Fibroblast of skin of left quadriceps (primary cell): ENCODE measurements at places on chromosomes 1 and 21.

- DNase-seq = no peak
These were observed 198.5 kb downstream of the RHOU start for GRCh38 chr1:228933753-228934152.

- peak; percentile 17 for DNase-seq
These were observed 280.3 kb downstream of the LTN1 start for GRCh38 chr21:28712411-28712810.

DNA sequence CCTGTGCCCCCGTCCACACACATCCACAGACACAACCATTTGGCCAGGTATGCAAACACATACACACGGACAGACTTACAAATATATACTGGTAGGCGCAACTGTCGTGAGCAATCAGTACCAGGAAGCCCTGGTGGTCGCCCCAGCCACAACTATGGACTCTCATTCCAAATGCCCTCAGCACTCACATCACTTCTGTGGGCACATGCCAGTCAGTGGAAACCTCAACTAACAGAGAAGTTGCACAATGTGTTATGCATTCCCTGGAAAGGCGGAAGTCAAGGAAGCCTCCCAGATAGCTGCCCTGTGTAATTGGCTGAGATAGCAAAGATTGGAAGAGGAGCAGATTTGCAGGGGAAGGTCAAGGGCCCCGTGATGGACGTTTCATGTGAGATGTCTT, 1.4 kb upstream of the HEYL start:
- DNase-seq = no peak

GRCh38 chr1:211813590-211813989, 17.0 kb downstream of the LPGAT1 start:
- DNase-seq = no peak

GRCh38 chr1:62528015-62528414, 69.3 kb upstream of the ANGPTL3 start:
- DNase-seq = no peak

- no peak for DNase-seq
These were observed 159.2 kb downstream of the TRABD2B start for GRCh38 chr1:47837866-47838561.

DNA sequence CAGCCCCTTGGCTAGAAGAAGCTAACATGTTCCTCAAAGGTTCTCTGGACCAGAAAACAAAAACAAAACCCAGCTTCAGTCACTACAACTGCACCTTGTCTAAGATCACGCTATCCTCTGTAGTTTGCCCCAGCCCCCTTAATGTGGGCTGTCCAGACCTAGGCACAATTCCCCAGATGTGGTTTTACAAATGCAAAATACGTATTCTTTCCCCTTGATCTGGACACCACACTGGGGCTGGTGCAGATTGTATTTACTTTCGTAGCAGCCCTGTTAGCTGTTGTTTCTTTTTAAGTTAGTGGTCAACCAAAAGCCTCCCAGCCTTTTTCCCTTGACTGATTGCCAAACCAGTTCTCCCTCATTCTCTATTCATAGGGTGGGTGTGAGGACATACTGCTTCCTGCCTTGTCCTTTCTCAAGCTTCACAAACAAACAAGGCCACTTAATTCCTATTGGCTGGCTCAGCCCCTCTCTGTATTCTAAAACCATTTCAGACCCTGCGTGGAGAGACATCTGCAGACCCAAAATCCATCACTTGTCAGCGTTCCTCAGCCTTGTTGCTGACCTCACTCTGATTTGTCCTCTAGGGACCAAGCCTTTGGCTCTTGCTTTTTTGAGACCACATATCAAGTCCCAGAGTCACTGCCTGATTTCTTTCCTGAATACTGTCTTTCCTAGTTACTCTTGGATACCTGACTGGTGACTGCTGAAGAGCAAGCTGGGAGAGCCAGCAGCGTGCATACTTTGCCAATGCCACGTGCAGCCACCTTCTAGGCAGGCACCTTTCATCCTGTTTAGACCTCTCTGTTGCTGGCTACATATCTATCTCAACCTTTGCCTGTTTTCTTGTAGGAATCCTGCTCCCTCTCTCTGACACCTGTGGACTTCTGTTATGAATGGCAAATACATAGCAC, 96.4 kb upstream of the RAB3GAP2 start:
- no peak for DNase-seq

GRCh38 chr1:116857092-116857491, 52.6 kb upstream of the PTGFRN start:
- no peak for DNase-seq

GRCh38 chr1:203696673-203697072, 68.3 kb upstream of the LAX1 start:
- DNase-seq = no peak

GRCh38 chr1:60636946-60637345, 445.4 kb upstream of the NFIA start:
- no peak for DNase-seq

GRCh38 chr1:59115865-59116264, 181.0 kb upstream of the FGGY start:
- DNase-seq = no peak

DNA sequence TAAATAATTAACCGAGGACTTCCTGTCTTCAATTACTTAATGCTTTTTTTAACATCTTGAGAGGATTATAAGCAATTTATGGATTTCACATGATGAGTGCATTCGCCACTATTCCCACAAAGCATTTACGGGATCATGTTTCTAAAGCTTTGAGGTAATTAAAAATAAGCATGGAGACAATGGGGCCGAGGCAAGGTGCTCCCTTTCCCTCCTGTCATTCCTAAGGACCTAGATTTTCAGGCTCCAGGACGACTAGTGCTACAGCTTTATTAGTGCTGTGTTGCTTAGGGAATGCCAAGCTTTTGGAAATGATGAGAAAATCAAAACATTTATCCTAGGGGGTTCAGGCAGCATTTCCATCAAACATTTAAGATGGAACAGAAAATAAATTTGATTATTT, 209.2 kb downstream of the KCTD3 start:
- no peak for DNase-seq

DNA sequence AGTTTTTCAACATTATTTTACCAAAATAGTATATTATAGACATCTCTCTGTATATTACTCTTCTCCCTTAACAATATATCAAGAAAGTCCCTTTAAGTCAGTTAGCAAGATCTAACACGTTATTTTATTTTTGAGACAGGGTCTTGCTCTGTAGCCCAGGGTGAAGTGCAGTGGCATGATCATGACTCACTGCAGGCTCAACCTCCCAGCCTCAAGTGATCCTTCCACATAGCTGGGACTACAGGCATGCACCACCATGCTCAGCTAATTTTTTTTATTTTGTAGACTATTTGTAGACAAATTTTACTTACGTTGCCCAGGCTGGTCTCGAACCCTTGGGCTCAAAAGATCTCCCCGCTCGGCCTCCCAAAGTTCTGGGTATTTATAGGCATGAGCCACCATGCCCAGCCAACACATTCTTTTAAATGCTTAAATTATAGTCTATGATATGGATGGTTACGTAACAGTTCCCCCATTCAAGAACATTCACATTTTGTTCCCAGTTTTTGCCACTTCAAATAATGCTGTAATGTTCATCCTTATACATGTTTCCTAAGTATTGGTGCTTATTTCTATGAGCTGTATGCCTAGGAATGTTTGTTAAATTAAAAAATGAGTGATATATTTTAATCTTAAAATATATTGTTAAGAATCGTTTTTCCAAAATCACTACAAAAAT, 70.4 kb downstream of the TUT4 start:
- no peak for DNase-seq

DNA sequence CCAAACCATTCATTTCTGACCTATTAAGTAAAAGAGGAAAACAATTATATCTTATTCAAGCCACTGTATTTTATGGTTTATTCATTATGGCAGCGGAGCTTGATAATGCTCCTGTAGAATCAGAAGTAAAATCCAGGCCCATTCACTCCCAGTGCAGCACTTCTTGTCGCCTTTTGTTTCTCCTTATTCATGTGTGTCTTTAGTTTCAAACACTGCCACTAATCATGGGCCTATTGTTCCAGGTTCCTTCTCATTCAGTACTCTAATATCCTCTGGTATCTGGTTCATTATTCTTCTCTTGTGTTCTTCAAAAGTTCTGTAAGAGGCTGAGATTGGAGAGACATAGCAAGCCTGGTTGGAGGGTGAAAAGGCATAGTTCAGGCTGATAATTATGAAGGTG, 218.3 kb downstream of the LRRIQ3 start:
- no peak for DNase-seq

DNA sequence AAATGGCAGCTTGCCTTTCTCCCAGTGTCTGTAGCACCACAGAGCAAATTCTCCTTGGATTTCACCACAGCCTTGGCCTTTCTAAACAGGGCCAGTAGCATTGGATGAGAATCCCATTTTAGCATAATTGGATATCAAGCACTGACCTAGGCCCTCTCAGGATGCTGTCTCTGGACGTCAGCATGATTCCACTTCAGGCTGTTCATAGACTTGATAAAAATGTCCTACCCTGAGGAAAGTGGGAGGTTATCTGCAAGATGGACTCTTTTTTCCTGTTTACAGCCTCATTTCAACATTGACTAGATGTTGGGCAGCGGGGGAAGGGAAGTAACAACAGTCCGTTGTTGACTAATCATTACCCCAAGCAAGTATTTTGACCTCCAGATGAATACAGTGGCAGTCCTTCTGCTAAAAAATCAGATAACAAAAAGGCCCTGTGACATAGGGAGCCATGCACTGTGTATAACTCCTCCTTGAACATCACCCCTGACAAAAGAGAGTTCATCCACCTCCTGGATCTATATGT, 5.2 kb downstream of the NPL start:
- DNase-seq = no peak

DNA sequence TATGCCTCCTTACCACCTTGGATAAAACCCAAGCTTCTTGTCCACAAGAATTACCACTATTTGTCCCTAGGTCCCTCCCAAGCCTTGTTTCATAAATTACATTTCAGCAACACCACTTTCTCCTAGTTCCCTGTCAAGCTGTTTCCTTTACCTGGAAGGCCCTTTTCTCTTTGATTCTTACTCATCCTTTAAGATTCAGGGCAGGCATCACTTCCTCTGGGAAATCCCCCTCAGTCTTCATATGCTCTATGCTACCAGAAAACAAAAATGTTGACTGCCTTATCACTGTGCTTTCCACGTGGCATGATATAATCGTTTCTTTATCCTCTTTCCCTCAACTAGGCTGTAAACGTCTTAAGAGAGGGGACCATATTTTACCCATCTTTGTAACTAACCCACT, 102.7 kb downstream of the LYST start:
- no peak for DNase-seq

GRCh38 chr1:152112101-152112884, 3.0 kb downstream of the TCHH start:
- DNase-seq = no peak

- no peak for DNase-seq
These were observed 51.7 kb upstream of the SCMH1 start for GRCh38 chr1:41293779-41294178.

GRCh38 chr1:66073388-66073787, 280.7 kb downstream of the PDE4B start:
- no peak for DNase-seq

DNA sequence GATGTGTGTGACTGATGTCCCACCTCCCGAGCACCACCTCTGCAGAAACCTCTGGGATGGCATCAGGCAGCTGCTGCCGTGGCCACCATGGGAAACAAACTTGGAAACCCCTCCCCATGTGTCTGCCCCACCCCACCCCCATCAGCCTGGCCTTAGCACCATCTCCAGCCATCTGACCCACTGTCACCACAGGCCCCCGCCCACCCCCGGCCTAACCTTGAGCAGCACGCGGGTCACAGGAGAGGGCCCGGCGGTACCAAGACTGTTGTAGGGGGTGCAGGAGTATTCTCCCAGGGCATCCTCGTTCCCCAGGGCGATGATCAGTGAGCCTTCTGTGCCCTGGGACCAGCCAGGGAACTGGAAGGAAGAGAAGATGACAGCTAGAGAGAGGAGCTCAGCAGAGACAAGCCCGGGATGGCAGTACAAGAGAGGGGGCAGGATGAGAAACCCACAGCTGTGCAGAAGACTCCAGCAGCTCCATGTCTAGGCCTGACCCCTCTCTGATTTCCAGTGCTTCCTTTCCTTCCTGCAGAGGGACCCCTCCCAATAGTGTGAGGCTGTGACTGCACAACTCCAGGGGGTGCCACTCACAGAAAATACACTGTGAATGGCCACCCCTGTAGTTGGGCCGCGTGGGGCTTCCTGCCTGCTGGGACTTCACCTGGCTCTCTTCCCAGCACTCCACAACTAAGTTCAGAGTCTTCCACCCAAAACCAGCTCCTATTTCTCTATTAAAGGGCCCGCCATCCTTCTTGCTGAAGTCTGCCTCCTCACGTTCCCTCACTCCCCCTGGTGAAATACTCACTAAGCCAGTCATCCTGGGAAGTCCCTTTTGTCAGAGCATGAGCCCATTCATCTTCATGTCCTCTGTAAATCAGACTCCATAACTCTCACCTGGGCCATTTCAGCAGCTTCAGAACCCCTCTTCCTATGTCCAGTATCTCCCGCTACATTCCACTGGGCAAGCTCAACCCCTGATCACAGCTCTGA, 7.3 kb upstream of the TAGLN2 start:
- no peak for DNase-seq

DNA sequence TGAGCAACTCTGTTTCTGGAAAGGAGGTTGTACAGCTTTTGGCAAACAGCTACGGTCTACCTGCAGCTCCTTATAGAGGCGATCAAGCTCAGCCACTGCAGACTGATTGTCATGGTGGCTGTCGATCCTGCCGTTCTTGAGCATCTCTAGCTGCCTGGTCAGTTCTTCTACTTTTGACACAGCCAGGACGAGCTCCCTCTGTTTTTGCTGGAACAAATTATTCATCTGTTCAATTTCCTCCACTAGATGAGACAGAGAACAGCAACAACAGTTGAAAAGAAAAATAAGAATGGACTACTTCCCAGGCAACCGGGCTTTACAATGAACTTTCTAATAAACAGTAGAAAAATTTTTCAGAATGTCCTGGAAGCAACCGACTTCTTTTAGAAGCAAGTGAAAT, 42.5 kb downstream of the TP53BP2 start:
- no peak for DNase-seq

DNA sequence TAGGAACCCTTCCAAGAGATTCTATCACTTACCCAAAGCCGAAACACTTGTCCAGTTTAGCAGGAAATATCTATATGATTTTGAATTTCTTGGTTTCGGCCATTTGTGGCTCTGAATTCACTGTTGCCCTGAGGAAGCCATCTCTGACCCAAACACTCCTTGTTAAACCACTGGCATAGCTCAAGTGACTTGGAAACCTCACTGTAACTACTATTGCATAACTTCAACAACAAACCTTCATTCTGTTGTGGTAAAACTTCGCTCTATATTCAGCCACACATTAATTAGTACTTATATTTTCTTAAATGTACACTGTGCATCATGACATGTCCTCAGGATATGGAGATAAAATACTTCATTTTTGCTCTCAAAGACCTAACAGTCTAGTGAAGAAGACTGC, 63.2 kb downstream of the ST6GALNAC3 start:
- DNase-seq = no peak

- no peak for DNase-seq
These were observed 244.9 kb downstream of the KCNJ6 start for GRCh38 chr21:37671381-37671780.

GRCh38 chr1:154546264-154547063, 12.0 kb downstream of the UBE2Q1 start:
- peak; percentile 8 for DNase-seq

GRCh38 chr1:36965275-36966159, 68.8 kb downstream of the GRIK3 start:
- DNase-seq = no peak
